ENCODE measurements at places on chromosomes 7 and 10.
A peak's percentile ranks its signal among the peaks of the same experiment; 100 is the strongest.

- no peak for DNase-seq
Observed at GRCh38 chr10:3333426-3333825, 160.8 kb upstream of the PITRM1 start.

DNA sequence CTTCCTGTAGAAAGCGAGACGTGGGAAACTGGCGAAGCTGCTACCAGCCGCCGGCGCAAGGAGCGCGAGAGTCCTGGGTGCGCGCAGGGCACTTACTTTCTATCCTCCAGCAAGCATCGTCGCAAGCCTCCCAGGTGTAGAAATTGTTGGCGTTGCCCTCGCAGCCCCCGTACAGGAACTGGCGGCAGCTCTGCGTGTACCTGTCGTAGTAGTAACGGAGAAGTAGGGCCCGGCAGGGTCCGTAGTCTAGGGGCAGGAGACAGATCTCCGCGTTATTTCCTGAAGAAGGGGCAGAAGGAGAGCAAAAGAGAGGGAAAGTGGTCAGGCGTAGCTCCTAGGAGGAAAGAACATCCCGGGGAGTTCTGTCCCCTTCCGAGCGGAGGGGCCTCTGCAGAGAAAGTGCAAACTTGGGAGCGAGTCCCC, 501 bp downstream of the TFPI2 start:
- no peak for DNase-seq

- DNase-seq = no peak
Observed at GRCh38 chr10:121332829-121333765, 265.1 kb downstream of the FGFR2 start.

GRCh38 chr7:116698930-116699721, 27.1 kb downstream of the MET start:
- no peak for DNase-seq

- no peak for DNase-seq
Observed at GRCh38 chr7:24701261-24702235, 55.7 kb downstream of the GSDME start.

GRCh38 chr7:120588416-120588815, 269.5 kb downstream of the TSPAN12 start:
- no peak for DNase-seq

DNA sequence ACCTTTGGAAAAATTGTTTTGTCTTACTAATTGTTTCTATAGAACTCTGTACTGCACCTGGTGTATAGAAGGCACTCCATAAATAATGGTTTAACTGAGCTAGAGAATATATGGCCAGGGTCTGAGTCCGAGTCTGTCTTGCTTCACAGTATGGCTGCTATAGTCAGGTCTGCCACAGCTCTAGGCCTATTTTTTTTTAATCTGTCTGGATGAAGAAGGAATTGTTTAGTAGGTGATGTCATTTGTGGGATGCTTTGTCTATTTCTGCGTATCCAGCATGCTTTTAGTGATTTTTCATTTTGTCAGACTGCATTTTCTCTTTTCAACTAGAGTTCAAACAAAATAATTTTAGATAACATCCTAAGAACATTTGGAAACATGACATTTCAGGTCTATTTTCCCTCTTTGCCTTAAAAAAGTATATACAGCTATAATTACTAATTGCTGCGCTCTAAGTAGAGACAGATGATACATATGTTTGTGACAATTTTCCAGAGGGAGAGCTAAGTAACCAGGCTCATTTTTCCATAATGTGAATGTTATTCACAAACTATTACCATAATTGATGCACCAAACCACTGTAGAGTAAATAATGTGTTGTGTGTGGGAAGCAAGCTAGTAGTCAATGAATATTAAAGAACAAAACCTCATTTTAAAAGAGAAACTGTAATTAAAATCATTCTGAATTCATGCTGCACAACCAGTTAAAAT, 361.7 kb downstream of the AUTS2 start:
- DNase-seq = no peak

DNA sequence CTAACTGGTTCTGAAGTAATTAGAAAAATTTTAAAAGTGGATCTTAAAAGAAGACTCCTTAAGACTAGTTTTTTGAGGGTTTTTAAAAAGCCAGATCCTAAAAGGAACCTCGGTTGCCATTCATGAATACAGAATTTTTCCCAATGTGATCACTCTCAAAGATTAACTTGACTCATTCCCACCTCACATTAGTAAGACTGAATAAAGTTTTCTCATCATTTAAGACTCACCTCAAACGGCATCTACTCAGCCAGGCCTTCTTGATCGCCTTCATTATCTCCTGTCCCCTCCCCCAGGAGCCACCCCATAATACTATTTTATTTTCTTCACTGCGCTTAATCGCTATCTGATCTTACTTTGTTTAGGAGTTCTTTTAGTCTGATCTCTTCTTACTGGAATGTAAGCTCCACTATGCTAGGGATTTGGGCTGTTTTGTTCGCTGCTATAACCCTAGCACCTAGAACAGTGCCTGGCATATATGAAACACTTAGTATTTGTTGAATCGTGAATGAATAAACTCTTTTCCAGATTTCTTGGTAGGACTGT, 55.9 kb upstream of the PCGF5 start:
- DNase-seq = no peak

- no peak for DNase-seq
Observed at GRCh38 chr7:38280000-38280399, 6.6 kb upstream of the TARP start.

- DNase-seq = no peak
Observed at GRCh38 chr10:110613996-110614495, 30.1 kb upstream of the RBM20 start.

DNA sequence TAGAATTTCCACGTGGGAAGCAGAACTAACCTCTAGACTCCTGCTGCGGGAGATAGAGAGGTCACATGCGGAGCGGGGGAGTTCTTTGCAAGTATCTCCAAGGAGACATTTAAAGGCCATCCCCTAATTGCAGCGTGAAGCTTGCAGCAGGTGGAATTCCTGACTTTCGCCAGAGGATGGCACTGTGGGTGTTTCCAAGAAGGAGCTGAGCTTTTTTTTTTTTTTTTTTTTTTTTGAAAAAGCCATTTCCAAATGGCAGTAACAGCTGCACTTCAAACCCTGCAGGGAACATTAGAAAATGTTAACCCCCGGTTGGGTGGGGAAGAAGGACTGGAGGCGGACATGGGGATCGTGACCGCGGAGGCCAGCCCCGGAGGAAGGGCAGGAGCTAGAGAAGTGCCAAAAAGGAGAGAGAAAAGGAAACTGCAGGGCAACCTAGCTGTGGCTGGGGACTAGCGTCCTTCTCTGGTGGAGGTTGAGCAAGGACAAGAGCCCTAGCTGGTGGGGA, 487.7 kb downstream of the TYW1 start:
- DNase-seq = peak; percentile 45

- DNase-seq = no peak
Observed at GRCh38 chr10:124586142-124586541, 124.5 kb downstream of the LHPP start.

DNA sequence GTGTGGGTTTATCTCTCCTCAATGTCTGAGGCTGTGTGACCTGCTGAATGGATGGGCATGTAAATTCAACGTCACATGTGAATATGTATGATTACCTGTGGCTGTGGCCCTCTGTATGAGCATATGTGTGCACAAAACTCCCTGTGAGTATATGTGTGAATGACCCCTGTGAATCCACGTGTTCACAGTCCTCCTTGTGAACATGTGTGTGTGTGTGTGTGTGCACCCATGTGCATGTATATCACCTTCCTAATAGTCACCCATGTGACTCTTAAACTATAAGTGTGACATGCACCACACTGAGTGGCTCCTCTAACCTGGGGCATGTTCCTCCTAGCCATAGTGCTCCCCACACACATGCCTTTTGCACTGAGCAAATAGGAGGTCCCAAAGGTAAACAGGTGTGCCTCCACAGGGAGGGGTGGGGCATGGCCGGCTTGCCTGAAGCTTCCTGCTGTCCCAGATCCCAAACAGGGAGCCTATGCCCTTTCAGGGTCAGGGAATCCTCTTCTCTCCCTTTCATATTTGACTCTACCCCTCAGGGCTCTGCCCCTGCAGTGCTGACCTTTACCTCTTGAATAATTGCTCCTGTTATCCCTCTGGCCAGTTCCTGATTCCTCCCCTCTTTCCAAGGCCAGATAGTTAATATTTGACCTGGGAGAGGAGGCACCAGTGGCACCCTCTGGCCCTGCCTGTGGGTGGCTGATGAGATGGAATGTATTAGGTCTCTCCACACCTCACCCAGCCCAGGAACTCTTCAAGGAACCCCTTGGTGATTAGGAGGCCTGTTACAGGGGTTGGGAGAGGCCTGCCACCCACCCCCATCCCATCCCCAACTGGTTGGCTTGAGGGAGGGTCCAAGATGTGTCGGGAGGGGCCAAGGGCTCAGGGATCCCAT, 1.9 kb downstream of the SEMA4G start:
- no peak for DNase-seq

GRCh38 chr7:37247861-37248260, 200.8 kb downstream of the ELMO1 start:
- no peak for DNase-seq

- DNase-seq = no peak
Observed at GRCh38 chr10:11491087-11491486, 120.4 kb downstream of the USP6NL start.

DNA sequence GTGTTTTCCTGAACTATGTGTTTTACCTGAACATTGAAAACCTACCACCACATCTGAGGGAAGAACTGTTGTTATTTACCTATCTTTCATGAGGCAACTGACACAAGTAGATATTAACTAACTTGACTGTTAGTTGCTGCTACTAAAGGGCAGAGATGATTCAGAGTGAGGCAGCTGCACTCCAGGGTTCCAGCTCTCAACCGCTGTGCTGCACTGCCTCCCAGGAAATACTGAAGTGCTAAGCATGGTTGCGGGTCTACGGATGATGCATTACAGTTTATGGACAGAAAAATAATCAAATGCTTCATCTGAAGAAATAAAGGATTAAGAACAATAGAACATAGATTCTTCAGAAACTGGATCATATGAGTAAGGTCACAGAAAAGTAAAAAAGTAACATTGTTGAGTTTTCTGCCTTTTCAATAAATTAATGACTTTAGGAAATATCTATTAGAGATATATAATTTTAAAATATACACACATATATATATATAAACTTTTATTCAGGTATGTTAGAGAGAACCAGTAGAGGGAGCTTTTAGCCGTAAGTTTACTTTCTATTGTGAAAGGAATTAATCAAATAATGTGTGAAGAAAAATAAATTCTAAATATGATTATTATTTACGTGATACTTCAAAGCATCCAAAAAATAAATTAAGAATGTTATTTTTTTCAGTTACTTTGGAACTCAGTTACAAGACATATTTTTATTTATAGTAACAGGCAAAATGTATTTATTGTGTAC, 620.0 kb downstream of the CNTNAP2 start:
- no peak for DNase-seq

GRCh38 chr10:133158437-133158755, 1.6 kb upstream of the KNDC1 start:
- no peak for DNase-seq

DNA sequence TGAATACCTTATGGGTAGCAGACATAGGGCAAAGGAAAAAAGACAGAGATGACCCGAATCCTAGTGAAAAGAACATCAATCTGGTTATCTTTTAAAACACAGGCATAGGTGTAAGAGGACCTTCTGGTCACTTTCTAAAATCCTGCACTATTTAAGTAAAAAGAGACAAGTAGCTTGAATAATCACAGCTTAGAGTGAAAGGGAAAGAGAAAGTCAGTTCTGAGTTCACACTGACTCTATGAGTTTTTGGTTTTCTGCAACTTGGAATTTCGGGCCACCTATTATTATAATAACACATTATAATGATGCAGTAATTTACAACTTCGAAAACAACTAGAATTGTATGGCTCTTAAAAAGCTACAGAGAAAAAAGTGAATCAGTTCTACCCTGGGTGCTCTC, 247.8 kb downstream of the DOCK4 start:
- no peak for DNase-seq

DNA sequence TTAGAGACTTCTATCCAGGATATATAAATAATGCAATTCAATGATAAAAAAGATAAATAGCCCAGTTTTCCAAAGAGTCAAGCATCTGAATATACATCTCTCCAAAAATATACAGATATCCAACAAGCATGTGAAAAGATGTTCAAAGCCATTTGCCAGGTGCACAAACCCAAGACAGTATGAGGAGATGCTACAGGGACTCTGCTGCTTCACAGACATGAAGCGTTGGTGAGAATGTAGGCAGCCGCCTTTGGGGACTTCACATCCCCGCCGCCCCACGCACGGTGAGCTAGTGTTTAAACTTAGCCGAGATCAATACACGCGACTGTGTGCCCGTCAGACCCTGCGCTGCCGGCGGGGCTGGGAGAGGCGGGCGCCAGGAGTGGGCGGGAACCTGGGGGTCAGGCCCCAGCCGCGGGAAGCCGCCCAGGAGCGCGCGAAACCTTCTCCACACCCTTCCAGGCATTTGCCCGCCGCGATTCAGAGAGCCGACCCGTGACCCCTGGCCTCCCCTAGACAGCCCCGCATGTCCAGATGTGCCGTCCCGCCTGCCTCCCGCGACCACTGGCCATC, 927 bp upstream of the ALOX5 start:
- no peak for DNase-seq

GRCh38 chr10:12418725-12419261, 69.4 kb downstream of the CAMK1D start:
- no peak for DNase-seq

- DNase-seq = no peak
Observed at GRCh38 chr7:90726120-90726519, 130.0 kb downstream of the CDK14 start.

DNA sequence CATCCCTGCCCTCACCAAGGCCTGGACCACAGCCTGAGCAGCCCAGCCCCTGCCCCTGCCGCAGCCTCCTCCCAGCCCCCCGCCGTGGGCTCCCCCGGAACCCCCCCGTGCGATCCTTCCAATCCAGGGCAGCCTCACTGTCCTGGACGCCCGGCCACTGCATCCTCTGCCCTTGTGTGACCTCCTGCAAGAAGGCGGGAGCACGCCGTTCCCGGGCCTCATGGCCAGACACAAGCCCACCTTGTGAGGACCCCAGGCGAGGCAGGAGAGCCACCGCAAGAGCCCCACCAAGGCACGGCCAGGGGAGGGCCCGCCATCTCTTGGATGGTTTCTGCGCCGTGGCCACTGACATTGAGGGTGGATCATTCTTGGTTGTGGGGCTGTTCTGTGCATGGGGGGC, 7.8 kb upstream of the LFNG start:
- no peak for DNase-seq

GRCh38 chr7:96599288-96599936, 110.2 kb downstream of the SEM1 start:
- DNase-seq = no peak

DNA sequence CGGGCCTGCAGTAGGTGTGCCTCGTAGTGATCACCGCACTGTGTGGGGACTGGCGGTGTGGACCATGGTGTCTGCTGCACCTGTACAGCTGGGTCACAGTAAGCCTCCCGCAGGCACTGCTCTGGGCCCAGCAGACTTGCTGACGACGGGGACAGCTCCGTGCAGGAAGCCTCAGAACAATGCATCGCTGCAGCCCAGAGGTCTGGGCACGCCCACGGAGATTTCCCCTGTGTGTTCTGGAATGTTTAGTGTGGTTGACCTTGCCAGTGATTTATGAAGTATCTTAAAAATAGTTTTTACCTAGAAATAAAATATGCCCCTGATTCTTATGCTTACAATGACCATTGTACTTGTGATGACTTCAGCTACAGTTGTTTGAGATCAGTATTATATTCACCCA, 59.1 kb upstream of the ZNF32 start:
- DNase-seq = no peak
